Psoas muscle (tissue), 8 donors: ENCODE measurements at places on chromosomes 4 and X. TPM values are rescaled to one million over a fixed set of nuclear protein-coding genes. Genes with fewer than 3 reads are reported as not detected.

- DNase-seq: no peak
These were observed 32.0 kb downstream of the GPRIN3 start for GRCh38 chr4:89275587-89275986.

- no peak for DNase-seq
These were observed 12.3 kb downstream of the SCARB2 start for GRCh38 chr4:76201276-76201675.

DNA sequence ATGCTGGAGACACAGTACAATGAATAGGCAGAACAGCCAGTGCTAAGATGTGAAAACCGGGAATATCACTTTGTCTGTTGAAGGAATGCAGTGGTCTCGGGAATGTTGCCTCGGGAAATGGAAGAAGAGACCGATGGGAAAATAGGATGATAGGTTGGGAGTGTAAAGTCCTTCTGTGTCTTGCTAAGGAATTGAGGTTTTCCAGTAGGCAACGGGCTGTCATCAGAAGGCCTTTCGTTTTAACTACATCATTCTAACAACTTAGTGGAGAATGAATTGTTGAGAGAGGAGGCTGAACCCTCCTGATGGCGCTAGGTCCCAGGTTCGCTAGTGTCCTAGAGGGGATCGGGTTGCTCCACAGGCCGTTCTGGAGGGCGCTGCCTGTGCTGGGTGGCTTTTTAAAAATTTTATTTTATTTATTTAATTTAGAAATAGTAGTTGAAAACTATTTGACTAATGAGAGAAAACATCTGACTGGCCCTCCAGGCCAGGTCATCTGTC, 730 bp downstream of the VBP1 start:
- no peak for DNase-seq

- no peak for DNase-seq
These were observed 8.4 kb downstream of the CNGA1 start for GRCh38 chr4:48008021-48008596.

The AVPR2 gene
- 2.1 TPM for total RNA-seq

DNA sequence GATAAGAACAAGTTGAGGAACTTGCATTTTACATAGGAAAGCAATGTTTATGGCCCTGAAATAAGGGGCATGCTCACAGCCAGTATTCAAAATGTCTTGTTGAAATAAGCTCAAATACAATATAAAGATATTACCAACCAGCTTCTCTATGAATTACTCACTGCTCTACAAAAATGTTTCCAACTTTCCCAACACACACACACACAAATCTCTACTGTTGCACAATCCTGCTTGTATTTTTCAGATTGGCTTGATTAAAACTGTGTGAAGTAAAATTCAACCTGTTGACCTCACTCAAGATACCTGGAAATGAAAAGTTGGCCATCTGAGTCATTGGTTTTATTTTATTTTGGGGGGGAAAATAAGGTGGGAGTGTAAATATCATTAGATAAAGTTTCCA, 128.6 kb downstream of the CHIC2 start:
- DNase-seq: no peak

DNA sequence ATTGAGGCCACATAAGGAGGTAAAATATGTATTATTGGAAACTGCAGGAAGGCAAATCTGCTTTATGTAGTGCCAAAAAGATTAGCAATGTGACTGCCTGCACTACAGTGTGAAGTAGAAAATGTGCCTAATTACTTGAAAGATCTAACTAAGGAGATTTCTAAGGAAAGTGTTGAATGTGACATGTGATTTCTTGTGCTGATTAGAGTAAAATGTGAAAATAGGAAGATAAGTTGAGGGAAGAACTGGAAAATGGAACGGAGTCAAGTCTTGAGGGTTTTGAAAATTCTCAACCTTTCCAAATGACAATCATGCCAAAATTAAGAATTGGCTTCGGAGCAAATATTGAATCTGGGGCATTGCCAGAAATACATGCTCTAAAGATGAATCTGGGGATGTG, 209.5 kb upstream of the SPOCK3 start:
- DNase-seq: no peak

The MTMR8 gene
- 0.25 TPM for total RNA-seq

DNA sequence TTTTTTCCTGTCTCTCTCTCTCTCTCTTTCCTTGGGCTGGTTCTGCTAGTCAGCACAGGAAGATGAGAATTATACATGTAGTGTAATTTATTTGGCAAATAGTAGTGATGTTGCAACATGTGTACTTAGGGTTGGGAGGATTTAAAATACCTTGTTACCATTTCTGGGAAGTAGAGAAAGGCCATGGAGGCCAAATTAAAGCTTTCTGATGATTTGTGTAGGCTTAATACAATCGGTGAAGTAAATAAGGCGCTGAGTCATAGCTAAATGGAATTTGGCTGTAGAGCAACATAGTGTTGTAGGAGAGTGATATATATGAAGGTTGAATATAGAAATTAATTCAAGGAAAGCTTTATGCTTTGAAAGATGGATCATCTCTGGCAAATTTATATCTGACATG, 295.3 kb downstream of the GRID2 start:
- no peak for DNase-seq

- peak; percentile 34 for DNase-seq
These were observed 14.6 kb upstream of the KIAA0232 start for GRCh38 chr4:6767748-6768538.

DNA sequence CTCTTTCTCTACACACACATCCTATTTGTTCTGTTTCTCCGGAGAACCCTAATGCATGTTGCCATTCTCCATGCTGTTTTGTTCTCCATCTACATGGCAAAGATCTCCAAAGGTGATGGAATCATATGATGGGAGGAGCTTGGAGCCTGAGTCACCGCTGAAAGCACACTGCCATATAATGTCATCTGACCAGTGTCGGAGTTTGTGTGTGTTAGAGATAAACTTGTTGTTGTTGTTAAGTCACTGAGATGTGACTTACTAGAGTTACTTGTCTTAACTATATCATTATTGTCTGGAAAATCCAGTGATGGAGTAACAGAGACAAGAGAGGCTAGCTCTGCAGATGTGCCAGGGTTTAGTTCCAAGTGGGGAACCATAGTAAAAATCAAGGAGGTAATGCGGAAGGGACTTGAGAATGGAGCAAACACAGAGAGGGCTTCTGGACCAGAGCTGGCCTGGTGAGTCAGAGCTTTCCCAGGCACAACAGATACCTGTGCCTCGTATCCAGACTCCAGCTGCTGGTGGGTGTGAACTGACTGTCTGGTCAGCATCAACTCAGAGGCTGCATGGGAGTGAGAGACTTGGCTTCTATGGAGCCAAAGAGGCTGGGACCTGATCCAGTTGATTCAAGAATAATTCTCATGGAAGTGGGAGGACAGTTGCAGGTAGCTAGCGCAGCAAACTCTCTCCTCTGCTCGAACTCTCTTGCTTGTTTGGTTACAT, 30.6 kb upstream of the CCKAR start:
- no peak for DNase-seq

DNA sequence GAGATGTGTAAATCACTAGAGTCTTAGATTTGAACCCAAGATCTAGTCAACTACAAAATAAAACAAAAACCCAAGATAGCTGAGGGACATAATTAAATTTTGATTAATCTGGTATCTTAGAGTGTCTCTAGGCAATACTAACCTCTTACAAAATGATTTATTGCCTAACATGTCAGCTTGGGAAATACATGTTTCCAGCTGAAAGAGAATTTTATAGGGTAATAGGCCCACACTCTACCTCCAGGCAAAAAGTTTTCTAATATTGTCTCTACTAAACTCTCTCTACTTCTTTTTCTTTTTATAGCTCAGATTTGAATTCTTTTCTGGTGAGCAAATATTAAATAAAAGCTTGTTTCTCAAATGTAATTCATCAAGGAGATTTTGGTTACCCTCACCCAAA, 263.2 kb downstream of the IL15 start:
- no peak for DNase-seq

GRCh38 chrX:84956304-84956703, 47.4 kb upstream of the APOOL start:
- DNase-seq: no peak

The RASSF6 gene
- not detected for total RNA-seq

DNA sequence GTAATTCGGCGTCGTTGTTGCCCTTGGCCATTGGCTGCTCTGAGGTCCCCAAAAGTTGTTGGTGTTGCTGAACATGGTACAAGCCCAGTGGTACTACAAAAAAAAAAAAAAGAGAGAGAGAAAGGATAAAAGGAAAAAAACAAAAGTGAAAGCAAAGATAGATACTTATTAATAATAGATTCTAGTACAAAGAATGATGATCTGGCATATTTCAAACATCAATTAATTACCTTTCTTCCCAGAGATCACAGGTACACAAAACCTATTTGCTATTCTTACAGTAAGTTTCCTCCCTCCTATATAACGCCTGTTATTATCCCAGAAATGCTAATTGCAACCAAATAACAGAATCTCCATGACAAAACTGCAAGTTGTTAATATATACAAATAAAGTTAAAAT, 188.9 kb downstream of the FBXW7 start:
- DNase-seq: no peak

- DNase-seq: no peak
These were observed 200.7 kb downstream of the TLL1 start for GRCh38 chr4:166073783-166074182.
